ENCODE measurements at places on chromosomes 5 and 9. TPM values are rescaled to one million over a fixed set of nuclear protein-coding genes. Genes with fewer than 3 reads are reported as not detected.

The LRRC14B gene
- total RNA-seq, result not detected

The PCA3 gene
- total RNA-seq, result not detected

DNA sequence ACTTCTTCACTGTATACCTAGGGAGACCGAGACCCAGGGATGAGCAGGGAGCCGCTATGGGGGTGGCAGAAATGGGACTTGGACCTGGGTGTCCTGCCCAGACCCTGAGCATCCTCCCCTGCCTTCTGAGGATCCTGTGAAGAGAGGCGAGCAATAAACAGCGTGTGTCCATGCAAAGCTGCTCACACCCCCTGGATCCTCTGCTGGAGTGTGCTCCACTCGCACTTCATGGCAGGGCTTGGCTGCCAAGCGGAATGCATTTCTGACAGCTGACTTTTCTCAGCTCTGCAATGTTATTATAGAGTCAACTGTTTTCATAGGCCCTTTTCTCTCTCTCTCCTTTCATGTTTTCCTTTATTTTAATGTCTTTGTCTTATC, 31.0 kb upstream of the ALDH1B1 start:
- no peak for DNase-seq

GRCh38 chr5:179280095-179280490, 65.2 kb downstream of the ADAMTS2 start:
- DNase-seq, result no peak

DNA sequence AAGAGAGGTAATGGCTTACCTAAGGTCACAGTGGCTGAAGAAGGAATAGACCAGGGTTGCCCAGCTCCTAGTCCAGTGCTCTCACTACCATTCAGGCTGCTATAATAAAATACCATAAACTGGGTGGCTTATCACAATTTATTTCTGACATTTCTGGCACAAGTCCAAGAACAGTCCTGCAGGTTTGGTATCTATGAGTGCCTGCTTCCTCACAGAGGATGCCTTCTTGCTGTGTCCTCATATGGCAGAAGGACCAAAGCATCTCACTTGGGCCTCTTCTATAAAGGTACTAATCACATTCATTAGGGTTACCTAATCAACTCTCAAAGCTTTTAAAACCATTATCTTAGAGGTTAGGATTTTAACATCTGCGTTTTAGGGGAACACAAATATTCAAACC, 17.2 kb downstream of the STARD4 start:
- DNase-seq, result no peak

DNA sequence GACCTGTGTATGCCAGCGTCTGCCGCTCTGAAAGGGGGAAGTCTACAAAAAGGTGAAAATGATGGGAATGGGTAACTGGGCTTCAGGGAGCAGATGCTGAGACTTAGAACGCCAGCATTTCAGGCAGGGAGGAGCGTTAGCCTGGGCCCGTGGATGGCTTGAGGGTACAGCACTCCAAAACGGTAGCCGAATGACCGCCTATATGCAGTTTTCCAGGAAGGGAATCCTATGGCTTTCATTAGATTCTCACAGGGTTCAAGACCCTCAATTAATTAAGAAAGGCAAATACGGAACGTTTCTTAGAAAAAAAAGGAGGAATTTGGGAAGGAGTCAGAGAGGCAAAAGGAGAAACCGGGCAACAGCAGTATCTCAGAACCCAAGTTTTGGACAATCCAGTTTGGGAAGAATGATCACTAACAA, 639 bp downstream of the AMACR start:
- no peak for DNase-seq

- peak; percentile 76 for DNase-seq
These were observed 77.9 kb downstream of the AK8 start for GRCh38 chr9:132800038-132800648.

DNA sequence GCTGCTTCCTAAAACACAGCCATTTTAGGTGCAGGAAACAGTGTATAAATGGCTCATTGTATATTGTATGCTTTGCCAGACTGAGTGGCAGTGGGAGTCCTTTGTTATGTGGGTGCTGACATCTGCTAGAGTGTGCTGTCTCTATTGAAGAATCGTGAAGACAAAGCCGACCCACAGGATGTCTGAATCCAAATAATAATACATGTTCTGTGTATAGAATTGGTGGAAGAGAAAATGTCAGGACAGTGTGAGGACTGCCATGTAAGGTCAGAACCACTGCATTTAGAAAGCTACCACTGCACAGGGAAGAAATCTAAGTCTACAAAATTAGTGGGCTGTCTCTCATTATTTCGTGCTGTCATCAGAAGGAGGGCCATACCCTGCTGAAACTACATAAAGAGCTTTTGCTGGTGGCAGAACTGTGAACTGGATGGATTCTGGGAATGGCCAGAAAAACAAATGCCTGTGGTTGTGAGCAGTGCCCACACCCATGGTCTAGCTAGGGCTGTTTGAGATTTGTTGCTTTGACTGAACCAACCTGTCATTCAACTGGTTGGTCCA, 2.5 kb downstream of the IL7R start:
- DNase-seq, result no peak

DNA sequence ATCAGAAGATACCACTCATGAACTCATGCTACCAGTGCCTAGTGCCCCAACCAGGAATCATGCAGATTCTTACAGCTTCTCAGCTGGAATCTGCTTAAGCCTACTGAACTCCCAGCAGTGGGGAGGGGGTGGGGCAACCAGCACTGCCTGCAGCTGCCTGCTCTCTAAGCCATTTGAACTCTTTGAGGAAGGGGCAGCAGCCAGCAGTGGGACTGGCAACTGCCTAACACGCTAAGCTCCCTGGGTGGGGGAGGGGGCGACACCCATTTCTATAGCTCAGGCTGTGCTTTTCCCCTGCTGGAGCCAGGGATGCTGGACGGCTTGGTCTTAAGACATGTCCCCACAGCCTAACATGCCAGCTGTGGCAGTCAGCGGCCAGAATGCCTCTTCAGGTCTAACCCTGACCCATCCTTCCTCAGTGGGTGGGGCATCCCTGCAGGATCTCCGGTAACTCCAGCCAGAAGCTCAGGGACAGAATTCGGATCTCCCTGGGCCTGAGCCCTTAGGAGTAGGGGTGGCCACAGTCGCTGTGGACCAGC, 889.7 kb downstream of the CDH9 start:
- no peak for DNase-seq

- DNase-seq, result no peak
These were observed 140.4 kb downstream of the TUSC1 start for GRCh38 chr9:25537808-25538207.

- DNase-seq, result no peak
These were observed 9.6 kb upstream of the TOR4A start for GRCh38 chr9:137267933-137268355.

DNA sequence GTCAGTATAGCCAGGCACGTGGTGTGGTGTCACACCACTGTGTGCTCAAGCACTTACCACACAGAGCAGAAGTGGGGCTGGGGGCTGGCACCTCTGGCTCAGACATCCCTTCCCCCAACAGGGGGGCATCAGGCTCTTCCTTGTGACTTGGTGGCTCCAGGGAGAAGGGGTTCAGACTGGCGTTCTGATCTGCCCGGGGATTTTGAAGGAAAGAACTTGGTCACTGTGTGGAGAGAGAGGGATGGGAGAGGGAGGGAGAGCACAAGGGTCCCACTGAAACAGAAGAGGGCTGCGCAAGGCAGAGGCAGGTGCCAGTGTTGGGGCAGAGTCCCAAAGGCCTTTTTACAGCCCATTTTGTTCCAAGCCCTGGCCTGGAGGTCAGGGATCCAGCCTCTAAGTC, 109.7 kb upstream of the ALDH1B1 start:
- DNase-seq, result no peak

DNA sequence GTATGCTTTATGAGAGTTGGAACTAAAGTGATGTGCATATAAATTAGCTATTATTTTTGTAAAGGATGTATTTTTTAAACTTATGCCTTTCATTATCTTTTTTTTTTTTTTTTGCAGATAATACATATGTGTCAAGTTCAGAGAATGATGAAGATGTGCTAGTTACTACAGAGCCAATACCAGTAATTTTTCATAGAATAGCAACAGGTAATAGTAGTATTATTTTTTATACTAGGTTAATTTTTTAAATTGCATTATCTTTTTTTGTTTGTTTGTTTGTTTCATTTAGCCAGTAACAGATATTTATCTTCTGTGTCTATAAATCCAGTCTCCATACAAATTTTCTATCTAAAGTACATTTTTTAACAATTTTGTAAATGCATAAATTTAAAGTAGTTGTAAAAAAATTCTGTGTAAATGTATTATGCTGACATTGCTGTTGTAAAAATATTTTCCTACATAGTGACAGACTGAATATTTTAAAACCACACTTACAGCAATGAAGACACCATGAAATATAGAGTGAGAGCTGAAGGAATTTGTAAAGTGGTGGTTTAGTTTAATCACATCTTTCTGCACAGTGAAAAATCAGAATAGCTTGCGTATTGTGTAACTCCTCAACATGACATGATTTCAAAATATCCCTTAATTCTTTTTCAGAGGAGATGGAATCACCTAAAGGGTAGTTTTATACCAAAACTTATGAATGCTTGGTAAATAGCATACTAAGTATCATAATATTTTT, 93.3 kb downstream of the PARP8 start:
- no peak for DNase-seq

DNA sequence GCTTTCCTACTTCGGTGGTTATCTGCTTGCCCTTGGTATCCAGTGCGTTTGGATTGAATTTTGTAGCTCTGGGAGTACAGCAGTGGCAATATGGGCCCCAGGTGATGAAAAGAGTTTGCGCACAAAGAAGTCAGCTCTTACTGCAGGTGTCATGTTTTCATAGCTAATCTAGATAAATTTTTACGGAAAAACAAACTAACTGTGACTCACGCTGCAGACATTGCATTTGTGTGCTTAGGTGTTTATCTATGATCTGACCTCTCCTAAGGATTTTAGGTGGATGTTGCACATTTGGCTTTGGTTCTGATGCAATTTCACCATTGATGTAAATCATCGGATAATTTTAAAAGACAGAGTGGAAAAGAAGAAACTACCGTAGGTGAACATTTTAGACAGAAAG, 92.1 kb downstream of the VCAN start:
- no peak for DNase-seq

DNA sequence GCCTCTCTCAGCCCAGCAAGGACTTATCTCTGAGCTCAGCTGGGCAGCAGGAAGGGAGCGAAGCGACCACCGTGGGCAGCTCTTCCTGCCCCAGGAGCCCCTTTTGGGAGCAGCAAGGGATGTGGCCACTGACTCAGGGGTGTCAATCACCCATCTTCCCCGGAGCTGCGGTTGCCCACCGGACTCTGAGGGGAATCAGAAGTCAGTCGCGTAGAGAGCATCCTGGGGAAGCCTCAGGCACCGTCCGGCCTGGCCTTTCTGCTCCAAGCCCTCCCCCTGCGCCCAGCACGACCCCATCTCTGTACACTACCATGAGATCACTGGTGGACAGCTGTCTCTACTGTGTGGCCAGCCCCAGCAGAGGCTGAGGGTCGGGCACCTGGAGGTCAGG, 24.6 kb downstream of the GFI1B start:
- no peak for DNase-seq
